ENCODE measurements at places on chromosomes 7 and 10. TPM values are rescaled to one million over a fixed set of nuclear protein-coding genes. Genes with fewer than 3 reads are reported as not detected.

Gene TPST1
- total RNA-seq: 21.1 TPM

Gene INTS15
- 37.8 TPM for total RNA-seq

DNA sequence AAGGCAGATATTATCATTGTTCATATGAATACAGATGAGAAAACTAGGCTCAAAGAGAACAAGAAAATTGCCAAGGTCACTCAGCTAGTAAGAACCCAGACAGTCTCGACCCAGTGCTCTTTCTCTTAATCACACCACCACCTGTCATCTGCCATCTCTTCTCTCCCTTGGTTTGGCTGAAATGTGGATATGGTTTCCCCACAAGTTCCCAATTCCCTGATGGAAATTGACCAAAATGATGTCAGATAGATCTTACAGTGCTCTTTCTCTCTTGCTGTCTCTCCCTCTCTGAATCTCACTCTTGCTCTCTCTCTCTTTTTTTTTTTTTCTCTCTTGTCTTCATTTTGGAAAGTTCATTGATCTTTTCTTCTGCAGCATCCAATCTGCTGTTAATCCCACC lies 9.1 kb downstream of the C10orf90 start:
- DNase-seq: no peak
- H3K27ac ChIP-seq: no peak overlapping the region
- H3K27me3 ChIP-seq: no peaks in the 10 kb centered on the region
- H3K4me1 ChIP-seq: no peaks in the 10 kb centered on the region
- H3K4me3 ChIP-seq: no peak overlapping the region

- peaks cover 51% of the 10 kb centered on the region for H3K4me1 ChIP-seq
- H3K27me3 ChIP-seq: no peaks in the 10 kb centered on the region
- no peak overlapping the region for H3K4me3 ChIP-seq
- peak; percentile 70 for DNase-seq
Measured at GRCh38 chr10:124674768-124675222, 69.4 kb downstream of the FAM53B start.
